ENCODE measurements at places on chromosomes 7 and 10. TPM values are rescaled to one million over a fixed set of nuclear protein-coding genes. Genes with fewer than 3 reads are reported as not detected.

TUBB8 gene
- not detected for total RNA-seq

GRCh38 chr7:43628431-43628830, 45.5 kb downstream of the STK17A start:
- no peak overlapping the region for H3K27ac ChIP-seq
- no peak for DNase-seq
- H3K27me3 ChIP-seq = no peaks in the 10 kb centered on the region
- no peaks in the 10 kb centered on the region for H3K36me3 ChIP-seq

CNPY1 gene
- total RNA-seq = not detected

DNA sequence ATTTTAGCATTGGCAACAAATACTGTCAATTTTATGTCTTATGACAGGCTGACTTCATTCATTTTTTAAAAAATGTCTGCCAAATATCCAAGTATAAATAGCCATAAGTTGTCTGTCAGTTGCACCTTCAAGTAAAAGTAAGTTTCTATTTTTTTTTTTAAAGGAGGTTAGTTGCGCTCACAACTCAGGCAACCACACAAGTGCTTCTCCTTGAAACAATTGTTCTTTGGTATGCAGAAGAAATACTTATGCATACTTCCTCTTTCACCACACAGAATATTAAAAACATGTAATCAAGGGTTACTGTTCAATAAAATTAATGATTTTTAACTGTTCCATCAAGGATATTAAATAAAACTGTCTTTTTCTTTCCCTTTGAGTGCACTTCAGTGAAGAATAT, 97.9 kb downstream of the RTKN2 start:
- no peaks in the 10 kb centered on the region for H3K4me1 ChIP-seq
- no peak overlapping the region for H3K4me3 ChIP-seq
- no peaks in the 10 kb centered on the region for H3K27me3 ChIP-seq
- DNase-seq = no peak

DNA sequence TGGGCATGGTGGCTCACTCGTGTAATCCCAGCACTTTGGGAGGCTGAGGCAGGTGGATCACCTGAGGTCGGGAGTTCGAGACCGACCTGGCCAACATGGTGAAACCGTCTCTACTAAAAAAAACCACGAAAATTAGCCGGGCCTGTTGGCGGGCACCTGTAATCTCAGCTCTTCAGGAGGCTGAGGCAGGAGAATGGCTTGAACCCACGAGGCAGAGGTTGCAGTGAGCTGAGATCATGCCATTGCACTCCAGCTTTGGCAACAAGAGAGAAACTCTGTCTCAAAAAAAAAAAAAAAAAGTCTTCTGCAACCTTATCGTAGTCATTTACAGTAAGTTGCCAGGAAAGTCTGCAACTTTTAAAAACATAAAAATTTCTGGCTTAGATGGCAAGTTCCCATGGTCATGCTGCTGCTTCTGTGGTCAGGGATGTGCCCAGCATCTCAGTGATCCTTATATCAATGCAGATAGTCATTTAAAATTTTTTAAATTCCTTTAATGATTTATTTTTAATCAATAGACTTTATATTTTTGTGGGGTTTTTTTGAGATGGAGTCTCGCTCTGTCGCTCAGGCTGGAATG, 15.6 kb downstream of the SUFU start:
- H3K36me3 ChIP-seq = no peaks in the 10 kb centered on the region
- no peak for DNase-seq
- no peak overlapping the region for H3K4me3 ChIP-seq
- no peaks in the 10 kb centered on the region for H3K27me3 ChIP-seq
- peaks cover 6% of the 10 kb centered on the region for H3K4me1 ChIP-seq

SPAM1 gene
- total RNA-seq = not detected

- H3K27me3 ChIP-seq = no peaks in the 10 kb centered on the region
- no peak for DNase-seq
- H3K4me3 ChIP-seq = no peak overlapping the region
- H3K36me3 ChIP-seq = no peaks in the 10 kb centered on the region
- peaks cover 8% of the 10 kb centered on the region for H3K4me1 ChIP-seq
- H3K27ac ChIP-seq = no peak overlapping the region
These were observed 64.6 kb downstream of the ZNF680 start for GRCh38 chr7:64498270-64498669.

SLC29A4 gene
- 2.7 TPM for total RNA-seq

TRIL gene
- total RNA-seq = 11.0 TPM

DNA sequence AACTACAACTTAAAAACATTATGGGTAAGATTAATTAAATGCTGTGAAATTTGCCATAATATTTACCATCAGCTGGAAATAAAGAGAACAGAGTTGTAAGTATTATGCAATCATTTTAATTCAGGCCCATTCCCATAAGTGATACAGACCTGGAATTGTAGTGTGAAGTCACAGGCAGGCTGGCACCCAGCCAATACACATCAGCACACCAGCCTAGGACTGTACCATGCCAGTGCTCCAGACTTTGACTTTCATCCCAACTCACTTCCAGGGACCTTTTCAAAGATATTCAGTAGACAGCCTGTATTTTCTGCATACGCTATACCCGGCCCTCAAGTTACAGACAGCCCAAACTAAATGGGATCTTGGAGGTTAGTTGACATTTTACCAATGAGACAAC, 143.3 kb downstream of the TES start:
- no peak for DNase-seq
- H3K4me3 ChIP-seq = no peak overlapping the region
- H3K4me1 ChIP-seq = peaks cover 50% of the 10 kb centered on the region
- no peaks in the 10 kb centered on the region for H3K27me3 ChIP-seq
- no peaks in the 10 kb centered on the region for H3K36me3 ChIP-seq

HGF gene
- total RNA-seq = 15.0 TPM
